ENCODE measurements at places on chromosomes 12 and 14. TPM values are rescaled to one million over a fixed set of nuclear protein-coding genes. Genes with fewer than 3 reads are reported as not detected.

Gene DHRS2
- 0.19 TPM for total RNA-seq

Gene HSPB8
- total RNA-seq: 35.1 TPM

Gene NGB
- not detected for total RNA-seq

Gene ZFYVE26
- total RNA-seq: 11.3 TPM

Gene ATXN7L3B
- total RNA-seq: 21.1 TPM

Gene ABCB9
- total RNA-seq: 13.8 TPM

Gene KRT72
- not detected for total RNA-seq

Gene CDKN3
- total RNA-seq: 9.9 TPM

Gene IGF1
- 0.56 TPM for total RNA-seq

Gene PMCH
- total RNA-seq: not detected
